Suprapubic skin (tissue), 4 donors: ENCODE measurements at places on chromosomes 6 and 20. TPM values are rescaled to one million over a fixed set of nuclear protein-coding genes. Genes with fewer than 3 reads are reported as not detected.

DNA sequence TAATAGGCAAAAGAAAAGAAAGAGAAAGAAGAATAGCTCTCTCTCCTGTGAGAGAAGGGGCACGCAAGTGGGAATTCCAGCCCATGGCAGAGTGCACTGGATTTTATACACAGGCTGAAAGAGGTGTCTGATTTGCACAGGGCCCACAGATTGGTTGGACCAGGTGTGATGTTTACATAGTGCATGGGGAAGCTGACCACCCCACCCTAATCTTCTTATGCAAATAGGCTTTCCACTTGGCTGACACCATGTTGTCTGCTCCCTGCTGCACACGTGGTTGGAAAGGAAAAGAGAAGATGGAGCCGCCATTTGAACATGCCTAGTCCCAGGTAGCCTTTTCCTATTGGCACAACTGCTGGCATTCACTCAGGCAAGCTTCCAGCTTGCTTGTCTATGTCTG lies 20.2 kb downstream of the MICA start:
- DNase-seq, result no peak

Gene ME1
- total RNA-seq, result 12.8 TPM

DNA sequence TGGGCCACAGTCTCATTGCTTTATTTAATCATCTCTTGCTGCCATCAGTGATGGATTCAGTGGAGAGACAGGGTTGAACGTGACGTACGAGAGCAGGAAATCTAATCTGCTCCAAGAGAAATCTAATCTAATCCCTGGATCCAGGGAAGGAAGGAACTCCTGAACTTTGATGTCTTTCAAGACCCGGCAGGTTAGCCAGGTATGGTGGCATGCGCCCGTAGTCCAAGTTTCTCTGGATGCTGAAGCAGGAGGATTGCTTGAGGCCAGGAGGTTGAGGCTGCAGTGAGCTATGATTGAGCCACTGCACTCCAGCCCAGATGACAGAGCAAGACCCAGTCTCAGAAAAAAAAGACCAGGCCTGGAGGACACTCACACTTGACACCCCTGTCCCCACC lies 11.4 kb upstream of the PGC start:
- no peak for DNase-seq

DNA sequence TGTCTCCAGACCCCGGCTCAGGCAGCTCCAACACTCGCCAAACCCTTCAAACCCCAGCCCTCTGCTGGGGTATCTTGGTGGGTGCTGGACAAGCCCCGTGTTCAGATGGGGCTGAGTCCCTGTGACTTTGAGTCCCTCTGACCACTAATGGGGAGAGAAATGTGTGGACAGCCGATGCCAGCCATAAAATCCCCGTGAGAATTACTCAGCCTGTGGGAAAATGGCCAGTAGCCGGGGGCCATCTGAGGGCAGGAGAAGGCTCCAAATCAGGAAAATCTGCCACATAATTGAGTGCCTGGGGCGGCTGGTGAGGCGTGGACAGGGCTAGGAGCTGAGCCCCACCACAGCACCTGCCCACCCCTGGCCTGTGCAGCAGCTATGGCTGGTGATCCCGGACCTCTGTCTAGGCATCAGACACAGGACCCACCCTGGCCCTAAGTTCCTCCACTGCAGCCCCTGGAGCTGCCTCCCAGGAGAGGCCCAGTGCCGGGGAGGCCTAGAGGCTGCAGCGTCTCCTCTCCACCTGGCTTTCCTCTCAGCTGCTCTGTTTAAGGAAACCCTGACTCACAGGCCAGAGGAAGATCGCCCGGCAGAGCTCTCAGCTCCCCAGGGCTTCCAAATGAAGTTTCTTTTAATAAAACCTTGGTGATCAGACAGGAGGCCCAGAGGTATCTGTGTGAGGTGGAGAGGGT lies 53.7 kb upstream of the SLCO4A1 start:
- no peak for DNase-seq

- DNase-seq, result no peak
Measured at GRCh38 chr6:168216751-168217191, 102.8 kb downstream of the DACT2 start.
